ENCODE measurements at places on chromosomes 16 and 17.

GRCh38 chr16:89144681-89145080, 26.9 kb upstream of the CDH15 start:
- no peak for DNase-seq

GRCh38 chr17:77316191-77316641, 175.4 kb downstream of the SEC14L1 start:
- DNase-seq = no peak

DNA sequence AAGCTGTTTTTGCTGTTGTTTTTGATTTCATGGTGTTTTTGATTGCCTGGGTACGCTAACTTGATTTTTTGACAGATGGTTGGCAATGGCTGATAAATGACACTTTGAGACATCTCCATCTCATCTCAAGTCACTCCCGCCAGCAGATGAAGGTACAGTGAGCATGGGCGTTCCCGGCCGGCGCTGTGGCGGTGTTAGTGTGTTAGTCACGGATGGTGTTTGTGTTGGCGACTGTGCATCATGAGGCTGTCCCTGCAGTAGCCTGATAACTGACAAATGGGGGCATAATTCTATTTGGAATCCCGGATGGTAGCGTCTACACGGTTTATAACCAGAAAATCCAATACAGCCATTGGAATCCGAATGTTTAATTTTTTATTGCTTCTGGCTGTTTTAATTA, 81.6 kb upstream of the ZNF750 start:
- no peak for DNase-seq

- DNase-seq = no peak
Observed at GRCh38 chr16:81547194-81547938, 102.8 kb downstream of the CMIP start.

GRCh38 chr17:73582359-73582758, 61.9 kb downstream of the SDK2 start:
- DNase-seq = no peak

DNA sequence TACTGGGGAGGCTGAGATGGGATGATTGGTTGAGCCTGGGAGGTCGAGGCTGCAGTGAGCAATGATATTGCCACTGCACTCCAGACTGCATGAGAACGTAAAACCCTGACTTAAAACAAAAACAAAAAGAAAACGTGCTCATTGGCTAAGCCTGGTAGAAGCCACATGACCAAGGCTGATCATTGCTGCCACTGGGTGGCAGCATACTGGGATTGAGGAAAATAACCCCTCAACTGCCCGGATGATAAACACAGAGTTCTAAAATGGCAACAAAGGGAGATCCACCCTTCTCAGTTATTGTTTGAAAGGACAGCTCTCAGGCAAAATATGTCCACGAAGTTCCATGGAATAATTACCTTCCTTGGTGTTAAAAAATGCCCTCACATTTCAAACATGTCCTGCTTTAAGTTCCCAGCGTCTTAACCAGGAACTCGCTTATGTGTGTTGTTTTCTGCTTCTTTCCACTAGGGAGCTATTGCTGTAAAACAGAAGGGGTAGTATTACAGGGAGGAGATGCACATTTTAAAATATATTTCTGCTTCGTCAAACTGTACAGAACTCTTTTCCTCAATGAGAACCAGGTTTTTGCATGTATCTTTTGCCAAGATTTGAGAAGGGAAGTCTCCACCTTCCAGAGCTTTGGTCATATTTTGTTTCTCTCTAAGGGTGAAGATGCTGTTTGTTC, 675.3 kb downstream of the MAF start:
- no peak for DNase-seq

DNA sequence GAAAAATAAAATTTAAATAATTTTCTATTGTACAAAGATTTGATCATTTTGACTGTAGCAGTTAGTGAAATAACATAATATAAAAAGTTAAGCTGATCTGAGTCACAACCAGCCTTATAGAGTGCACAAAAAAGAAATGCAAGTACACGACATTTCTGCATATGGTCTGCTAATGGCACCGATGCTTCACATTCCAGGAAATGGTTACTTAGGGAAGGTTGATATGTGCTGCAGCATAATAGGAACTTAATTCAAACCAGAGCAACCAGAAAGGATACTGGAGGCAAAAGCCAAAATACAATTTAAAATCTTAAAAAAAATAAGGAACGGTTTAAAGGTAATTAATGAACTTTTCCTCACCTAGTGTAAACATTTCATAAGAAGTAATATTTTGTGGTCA, 10.0 kb upstream of the CFDP1 start:
- DNase-seq = no peak

GRCh38 chr17:50923611-50924010, 57.5 kb upstream of the TOB1 start:
- no peak for DNase-seq
